Frontal cortex (tissue), 4 donors: ENCODE measurements at places on chromosomes 7 and 10.

- DNase-seq = no peak
Observed at GRCh38 chr10:18583575-18584270, 67.7 kb downstream of the NSUN6 start.

DNA sequence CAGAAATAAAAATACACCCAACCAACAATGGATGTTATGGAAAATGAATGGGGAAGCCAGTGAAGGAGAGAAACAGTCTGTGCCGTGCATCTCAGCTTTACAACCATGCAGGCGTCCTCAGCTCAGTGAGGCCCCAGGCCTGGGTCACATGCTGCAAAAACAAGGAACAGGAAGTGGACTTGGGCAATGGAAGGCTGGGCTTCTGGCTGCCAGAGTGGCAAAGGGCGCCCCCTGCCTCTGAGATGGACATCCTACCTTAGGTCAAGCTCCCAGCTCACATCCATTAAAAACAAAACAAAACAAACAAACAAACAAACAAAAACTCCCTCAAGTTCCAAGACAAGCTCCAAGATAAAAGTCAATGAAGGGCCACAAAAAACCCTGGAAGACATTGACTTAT, 54.7 kb upstream of the AFAP1L2 start:
- DNase-seq = no peak

- DNase-seq = no peak
Observed at GRCh38 chr7:148712678-148713329, 14.1 kb downstream of the CUL1 start.

GRCh38 chr10:22927661-22928403, at the start of gene ARMC3:
TSS of gene ARMC3 (plus strand) at chr10:22928053. CDS start at chr10:22931997, 3,944 bp downstream.
- peak; percentile 51 for DNase-seq

DNA sequence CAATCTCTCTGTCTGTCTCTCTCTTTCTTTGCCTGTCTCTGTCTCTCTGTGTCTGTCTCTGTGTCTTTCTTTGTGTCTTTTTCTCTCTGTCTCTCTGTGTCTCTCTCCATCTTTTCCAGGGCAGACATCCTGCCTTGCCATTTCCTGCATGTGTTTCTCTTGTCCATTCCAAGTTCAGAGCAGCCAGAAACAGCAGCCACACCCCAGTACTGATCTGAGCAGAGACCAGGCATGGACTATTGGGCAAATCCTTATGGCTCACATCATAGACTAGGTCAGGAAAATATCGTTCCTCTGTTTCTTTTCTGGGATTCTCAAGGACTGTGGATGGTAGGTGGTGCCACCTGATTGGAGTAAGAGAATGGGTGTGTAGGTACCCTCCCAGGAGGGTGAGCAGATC, 95.8 kb downstream of the RAMP3 start:
- no peak for DNase-seq

- no peak for DNase-seq
Observed at GRCh38 chr7:102182016-102182415, 104.7 kb upstream of the SH2B2 start.

GRCh38 chr10:99665304-99665703, 6.0 kb downstream of the ENTPD7 start:
- no peak for DNase-seq

DNA sequence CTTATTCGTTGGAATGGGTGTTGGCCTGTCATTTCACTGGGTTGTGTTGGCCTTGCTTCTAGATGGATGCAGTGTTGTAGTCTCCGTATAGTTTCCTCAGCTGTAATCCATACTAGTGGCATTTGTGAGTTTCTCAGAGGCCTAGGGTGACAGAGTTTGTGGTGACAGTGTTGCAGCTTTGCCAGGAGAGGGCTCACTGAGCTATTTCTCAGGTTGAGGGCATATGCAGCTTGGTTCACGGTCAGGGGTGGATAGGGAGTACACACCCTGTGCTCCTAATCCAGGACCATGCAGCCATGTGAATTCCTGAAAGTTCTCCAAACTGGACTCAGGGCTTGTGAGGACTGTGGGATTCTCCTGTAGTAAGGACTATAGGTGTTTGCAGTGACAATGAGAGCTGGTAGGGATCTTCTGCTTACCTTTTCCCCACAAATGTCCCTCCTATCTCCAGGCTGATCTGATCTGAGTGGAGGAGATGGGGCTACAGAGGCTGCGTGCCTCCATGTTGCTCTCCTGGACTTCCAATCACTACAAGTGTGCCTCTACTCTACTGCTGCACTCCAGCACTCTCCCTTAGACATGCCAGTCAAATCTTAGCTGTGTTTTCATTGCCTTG, 229.0 kb downstream of the STK31 start:
- no peak for DNase-seq

DNA sequence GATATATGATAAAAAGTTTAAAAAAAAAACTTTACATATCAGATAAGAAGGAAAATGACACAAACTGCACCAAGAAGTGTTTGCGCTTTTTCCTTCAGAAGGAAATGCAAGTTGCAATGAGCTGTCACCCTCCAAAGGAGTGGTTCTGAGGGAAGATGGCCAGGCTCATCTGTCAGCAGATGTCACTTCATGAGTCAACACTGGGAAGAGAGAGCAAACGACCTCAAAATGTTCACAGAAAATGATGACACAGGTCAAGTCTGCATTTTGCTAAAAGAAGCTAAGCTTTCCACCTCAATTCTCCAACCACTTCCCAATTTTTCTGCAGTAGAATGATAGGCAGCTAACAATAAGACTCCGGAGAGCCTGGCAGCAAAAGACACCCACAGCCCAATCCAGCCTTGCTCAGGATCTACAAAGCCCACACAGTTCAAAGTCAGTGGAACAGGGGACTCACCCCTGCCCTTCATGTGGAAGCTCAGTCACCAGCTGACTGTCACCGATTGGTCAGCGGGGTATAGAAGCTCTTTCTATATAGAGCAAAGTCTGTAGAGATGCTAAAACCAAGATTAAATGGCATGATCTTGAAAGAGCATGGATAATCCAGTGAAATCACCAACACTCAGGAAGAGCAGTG, 155.1 kb upstream of the NEBL start:
- DNase-seq = no peak

- no peak for DNase-seq
Observed at GRCh38 chr7:76267107-76267893, 35.2 kb upstream of the HSPB1 start.

DNA sequence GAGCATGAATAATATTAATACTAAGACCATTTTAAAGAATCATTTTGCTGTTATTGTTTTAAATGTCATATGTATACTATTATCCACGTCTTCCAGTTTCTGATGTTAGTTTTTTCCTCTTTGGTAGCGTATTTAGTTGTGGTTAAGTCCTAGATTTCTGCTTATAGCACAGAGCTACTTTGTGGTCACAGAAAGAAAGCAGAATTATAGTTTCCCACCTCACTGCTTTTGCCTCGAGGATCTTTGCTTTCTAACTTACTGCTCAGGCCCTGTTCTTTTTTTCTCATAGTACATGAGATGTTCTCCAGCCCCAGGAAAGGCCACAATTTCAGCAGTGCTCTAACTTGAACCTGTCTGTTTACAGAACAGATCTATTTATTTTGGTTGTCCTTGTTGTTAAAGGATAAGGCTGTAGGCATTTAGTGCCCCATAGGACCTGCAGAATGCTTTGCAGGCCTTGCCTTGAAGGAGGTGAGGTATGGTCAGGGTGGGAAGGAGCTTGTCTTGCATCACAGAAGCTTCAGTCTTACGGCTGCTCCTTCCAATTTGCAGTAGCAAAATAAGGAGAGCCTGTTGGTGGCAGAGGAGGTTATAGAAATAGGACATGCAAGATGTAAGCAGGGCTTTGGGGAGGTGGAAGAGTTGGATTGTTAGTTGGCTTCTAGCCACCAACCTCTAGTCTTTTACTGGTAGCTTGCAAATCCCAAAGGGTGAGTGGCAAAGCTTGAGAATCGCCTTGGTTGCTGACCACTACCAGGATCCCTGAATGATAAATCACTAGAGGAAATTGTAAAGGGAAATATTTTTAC, 129.1 kb downstream of the LRRC4 start:
- no peak for DNase-seq

- DNase-seq = no peak
Observed at GRCh38 chr10:86312701-86313270, 53.8 kb downstream of the GRID1 start.

GRCh38 chr7:26792006-26792405, 72.4 kb downstream of the SKAP2 start:
- no peak for DNase-seq

DNA sequence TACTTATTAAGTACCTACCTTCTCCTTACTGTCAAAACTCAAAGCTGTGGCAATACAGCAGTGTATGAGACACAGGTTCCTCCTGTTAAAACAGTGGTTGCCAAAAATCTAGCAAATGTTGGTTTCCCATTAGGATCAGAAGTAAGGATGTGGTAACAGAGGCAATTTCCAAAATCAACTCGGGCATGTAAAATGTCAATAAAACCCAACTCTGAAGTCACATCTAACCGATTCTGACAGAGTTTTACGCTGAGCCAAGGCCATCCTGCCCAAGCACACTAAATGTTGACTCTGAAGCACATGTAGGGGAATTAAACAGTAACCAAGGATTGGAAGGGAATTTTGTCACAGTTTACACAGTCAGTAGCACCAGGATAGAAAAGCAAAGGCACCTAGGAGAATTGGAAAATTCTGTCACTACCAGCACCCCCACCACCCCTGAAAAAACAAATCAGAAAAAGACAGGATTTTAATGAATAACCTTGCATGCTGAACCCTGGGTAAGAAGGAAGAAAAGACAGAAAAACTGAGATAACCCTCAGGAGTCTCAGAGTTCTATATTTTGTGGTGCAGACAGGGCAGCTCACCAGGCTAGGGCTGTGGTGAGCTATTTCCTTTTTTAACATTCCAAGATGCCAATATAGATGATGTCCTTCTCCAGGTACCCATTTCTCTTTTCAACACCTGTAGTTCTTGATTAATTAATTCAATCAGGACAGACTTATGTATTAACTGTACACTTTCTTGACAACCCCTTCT, 119.5 kb downstream of the DOCK4 start:
- no peak for DNase-seq

DNA sequence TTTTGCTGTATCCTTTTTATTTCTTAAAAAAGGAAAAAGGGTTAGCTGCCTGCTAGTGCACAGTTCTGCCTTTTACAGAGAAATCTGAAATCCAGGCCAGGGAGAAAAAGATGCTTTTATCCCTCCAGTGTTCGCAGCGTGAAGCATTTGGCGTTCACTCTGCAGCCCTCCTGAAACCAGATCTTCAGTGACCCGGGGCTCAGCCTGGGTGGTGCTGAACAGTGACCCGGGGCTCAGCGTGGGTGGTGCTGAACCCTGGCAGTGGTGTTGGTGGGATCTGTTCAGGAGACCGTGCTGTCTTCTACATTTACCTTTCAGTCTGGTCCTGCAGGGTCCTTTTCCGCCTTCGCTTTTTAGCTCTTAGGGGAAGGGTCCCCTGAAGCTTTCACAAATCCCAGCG, 164.7 kb upstream of the KLF6 start:
- DNase-seq = no peak

DNA sequence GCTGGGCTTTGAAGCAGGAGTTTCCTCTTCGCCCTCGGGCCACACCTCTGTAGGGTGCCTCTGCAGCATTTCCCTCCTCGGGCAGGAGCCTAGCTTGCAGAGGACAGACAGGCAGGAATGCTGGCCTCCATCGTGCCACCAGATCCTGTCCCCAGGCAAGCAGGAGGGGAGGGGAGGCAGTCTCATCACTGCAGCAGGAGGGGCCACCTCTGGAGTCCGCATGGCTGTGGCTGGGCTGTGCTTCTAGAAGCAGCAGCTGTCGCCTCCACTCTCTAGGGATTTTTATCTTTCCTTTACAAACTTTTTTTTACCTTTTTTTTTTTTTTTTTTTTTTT, 181.4 kb downstream of the CUX1 start:
- DNase-seq = no peak

DNA sequence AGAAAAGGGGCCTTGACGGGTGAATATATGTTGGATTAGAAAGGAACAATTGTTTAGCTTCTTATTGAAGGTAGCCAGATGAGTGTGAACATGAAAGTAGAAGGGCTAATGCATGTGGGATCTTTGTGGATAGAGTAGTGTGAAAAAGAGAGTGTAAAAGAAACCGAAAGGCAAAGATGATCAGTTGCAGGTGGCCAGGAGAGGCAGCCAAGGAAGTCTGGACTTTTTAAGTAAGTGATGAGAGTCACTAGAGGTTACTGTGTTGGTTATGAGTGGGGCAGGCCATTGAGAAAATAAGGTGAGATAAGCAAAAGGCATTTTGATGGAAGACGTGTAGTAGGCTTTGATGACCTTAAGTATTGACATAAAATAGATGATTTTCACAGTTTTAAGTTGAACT, 64.7 kb upstream of the ETV1 start:
- DNase-seq = no peak

- peak; percentile 7 for DNase-seq
Observed at GRCh38 chr7:118352867-118353453, 128.5 kb downstream of the ANKRD7 start.

GRCh38 chr10:35821339-35821911, 179.3 kb upstream of the FZD8 start:
- DNase-seq = no peak

DNA sequence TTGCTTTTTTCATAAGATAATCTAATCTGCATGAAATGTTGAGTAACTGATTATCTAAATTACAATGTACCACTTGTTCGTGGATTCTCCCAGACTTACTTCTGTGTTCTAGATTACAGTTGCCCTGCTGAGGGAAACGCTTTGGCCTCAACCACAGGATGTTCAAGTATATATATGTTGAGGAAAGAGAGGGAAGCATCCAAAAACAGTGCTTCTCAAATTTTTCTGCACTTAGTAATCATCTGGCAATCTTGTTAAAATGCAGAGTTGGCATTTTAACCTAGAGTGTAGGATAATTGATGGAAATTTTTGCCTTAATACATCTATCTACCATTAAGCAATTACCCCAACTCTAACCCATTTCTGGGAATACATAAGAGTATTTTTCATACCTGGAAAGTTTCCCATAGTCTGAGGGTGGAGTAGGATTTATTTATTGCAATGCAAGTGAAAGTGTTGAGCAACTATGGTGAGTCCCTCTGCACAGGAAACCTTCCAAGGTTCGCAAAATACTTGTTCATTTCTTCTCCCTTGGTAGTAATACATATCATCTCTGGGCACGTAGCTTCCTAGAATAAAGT, 59.6 kb upstream of the C1GALT1 start:
- DNase-seq = no peak

GRCh38 chr10:72044417-72045041, 43.8 kb downstream of the SPOCK2 start:
- DNase-seq = peak; percentile 50

GRCh38 chr10:45008524-45009161, 7.9 kb downstream of the ZNF22 start:
- peak; percentile 54 for DNase-seq
